CD4-positive, alpha-beta T cell (primary cell): ENCODE measurements at places on chromosomes 1 and 21.

DNA sequence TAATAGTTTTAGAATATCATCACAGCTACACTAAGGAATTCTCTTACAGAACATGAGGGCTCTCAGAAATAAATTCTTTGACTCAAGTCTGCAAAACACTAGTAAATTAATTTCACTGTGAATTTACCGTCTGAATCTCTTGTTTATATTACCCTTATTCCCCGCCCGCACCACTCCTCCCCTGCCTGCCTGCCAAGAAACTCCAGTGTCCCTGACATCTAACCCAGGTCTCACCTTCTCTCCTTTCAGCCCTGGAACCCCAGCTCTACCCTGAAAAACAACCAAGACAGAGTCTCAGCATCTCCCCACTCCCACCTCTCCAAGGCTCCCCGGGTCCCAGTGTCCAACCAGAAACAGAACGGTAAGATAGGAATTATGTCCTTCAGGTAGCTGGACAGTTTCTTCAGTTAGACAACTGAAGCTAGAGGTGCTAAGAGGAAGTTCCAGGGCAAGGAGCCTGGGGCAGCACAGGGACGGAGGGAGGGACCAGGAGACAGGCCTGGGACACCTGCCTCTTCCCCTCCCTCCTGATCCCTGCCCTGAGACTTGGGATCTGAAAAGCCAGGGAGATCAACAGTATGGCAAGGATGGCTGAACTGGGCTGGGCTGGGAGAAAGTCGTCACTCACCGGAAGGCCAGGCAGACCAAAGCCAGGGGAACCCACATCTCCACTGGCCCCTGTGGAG, 15.4 kb downstream of the COL16A1 start:
- DNase-seq, result no peak

GRCh38 chr1:48107516-48107915, 110.3 kb upstream of the TRABD2B start:
- DNase-seq, result no peak

DNA sequence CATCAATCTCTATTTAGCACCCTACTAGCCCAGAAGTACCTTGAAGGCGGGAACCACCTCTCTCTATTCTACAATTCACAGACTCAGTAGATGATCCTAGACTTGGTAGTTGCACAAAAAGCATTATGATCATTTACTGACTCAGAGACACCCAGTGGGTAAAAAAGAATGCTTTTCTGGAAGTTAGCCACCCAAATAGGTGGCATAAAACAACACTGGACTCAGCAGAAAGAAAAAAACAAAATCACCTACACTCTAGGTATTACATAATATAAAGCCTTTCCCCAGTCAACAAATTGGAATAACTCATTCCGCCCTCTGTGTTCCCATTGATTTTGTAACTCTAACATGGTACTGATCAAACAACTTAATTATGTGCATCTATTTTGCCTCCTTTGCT, 126.3 kb downstream of the PTPN14 start:
- DNase-seq, result no peak

- no peak for DNase-seq
These were observed 11.4 kb downstream of the NEK7 start for GRCh38 chr1:198168227-198168626.

- DNase-seq, result no peak
These were observed 91.1 kb downstream of the DDX20 start for GRCh38 chr1:111846842-111847241.

- DNase-seq, result no peak
These were observed 34.1 kb downstream of the CENPF start for GRCh38 chr1:214637125-214637524.

DNA sequence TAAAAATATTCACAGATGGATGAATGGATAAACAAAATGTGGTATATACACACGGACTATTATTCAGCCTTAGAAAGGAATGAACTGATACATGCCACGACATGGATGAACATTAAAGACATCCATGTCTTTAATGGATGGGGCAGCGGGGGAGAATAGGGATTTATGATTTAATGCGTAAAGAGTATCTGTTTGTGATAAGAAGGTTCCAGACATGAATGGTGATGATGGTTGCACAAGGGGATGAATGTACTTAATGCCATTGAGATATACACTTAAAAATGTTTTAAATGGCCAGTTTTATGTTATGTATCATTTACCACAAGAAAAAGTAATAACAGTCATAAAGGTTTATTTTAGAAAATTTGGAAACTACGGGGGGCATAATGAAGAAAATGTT, 108.6 kb upstream of the WLS start:
- DNase-seq, result no peak

DNA sequence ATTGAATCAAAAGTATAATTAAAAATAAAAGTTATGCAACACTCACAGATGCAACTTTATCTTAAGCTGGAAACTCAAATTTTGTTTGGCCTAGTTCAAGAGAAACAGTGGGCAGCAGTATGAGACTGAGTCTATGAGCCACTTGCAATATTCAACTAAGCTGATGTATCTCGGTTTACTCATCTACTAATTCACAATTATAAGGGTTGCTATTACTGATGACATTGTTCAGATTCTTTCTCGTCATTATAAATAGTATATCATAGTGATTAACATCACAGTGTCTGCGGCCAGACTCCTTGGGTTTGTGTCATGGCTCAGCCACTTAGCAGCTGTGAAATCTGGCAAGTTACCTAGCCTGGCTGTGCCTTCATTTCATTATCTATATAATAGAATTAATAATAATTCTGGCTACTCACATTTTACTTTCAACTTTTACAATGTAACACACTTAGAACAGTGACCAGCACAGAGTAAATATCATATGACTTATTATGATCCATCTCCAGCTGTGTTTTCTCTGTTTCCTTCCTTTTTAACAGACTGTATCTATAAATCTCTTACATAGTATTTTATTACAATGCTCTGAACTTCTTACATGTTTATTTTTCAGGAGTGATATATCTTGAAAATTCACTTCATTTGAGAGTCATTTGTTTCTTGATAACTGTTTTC, 194.3 kb upstream of the RGS18 start:
- no peak for DNase-seq

DNA sequence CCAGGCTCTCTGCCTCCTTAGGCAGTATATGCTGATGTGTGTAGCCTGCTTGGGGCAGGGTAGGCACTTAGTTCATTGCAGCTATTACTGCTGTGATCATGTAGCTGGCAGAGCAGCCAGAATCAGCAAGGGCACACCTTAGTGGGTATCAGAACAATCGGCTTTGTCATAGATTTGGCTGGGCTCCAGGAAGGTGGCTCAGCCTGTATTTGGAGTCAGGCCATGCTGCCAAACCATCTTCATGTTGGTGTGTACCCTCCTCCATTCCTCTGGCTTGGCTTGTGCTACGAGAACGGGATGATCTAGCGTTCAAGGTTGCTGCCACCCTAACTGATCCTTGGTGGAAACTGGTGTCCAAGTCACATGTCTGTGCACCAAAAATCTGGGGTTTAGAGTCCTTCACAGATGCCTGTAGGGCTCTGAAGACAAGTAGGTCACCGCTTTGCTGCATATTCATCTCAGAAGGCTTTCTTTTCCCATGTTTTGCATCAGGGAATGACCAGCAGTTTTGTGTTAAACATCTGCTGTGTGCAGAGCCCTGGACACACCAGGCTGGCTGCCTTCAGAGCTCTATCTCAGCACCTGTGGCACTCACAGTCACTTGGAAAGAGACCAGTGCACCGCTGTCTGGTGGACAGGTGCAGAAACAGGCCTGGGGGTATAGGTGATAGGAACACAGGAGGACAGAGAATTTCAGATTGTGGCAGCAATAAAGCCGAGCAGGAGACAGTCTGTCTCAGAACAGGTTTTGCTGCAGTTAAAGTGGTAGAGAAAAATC, 23.7 kb downstream of the VANGL1 start:
- DNase-seq, result no peak

DNA sequence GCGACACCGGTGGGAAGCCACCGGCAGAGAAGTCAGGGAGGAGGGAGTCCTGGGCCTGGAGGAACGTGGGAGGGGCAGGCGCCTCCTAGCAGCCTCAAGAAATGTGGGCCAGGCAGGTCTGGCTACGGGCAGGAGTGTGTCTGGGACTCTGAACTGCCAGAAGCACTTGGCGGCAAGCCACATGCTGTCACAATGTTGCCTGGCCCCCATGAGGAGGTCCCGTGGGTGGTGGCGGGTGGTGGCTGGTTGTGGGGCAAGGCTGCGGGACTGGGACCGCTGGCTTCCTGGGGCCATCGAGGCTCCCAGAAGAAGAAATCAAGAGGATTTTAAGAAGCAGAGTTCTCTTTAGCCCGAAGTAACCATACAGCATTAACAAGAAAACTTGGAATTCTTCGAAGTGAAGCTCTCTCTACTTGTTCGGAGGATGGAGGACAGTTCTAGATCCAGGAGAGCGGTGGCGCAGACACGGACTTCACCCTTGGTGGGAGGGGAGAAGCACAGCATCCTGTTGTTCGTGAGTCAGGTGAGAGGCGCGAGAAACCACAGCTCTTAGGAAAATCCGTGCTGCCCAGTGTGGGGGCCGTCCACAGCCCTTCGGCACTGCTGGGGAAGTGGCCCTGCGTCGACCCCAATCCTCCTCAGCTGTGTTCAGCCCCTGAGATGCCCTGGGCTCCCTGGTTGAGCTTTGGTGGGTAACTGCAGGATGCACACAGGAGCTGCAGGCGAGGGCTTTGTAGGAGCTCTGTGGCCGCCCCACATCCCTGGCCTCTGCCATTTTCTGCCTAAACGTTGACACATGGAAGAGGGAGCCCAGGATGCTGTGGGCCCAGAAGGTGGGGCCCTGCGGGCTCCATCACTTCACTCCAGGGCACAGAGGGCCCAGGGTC, 12.4 kb downstream of the SKI start:
- DNase-seq, result peak; percentile 47

DNA sequence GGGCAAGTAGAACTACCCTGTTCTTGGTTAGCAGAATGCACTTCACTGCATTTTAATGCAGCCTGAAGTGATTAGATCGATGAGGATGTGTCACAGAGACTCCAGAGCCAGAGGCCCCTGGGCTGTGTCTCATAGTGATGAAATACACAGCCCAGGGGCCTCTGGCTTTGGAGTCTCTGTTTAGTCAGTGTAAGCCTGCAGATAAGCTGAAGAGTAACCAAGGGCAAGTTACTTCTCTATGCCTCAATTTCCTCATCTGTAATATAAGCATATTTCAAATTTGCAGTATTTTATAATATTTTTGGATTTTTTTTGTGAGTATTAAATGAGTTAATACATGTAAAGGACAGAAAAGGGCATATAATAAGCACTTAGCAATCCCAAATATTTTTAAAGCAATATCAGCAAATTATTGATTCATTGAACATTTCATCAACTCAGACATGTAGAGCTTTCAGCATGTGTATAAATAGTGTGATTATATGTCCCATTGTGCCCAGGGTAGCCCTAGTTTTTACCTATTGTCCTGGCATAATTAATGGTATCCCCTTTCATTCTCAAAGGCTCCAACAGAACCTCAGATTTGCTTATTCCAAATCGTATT, 23.6 kb upstream of the APOBEC4 start:
- DNase-seq, result no peak

GRCh38 chr1:2934156-2934540, 87.1 kb upstream of the ACTRT2 start:
- DNase-seq, result no peak

- DNase-seq, result no peak
These were observed 12.9 kb downstream of the CENPF start for GRCh38 chr1:214615871-214616270.

- no peak for DNase-seq
These were observed 150.3 kb downstream of the TNFSF18 start for GRCh38 chr1:172900376-172900997.

GRCh38 chr1:147641291-147641690, 29.0 kb downstream of the ACP6 start:
- DNase-seq, result no peak

- DNase-seq, result no peak
These were observed 93.7 kb downstream of the WDR3 start for GRCh38 chr1:118023199-118023598.

GRCh38 chr1:67213164-67213563, 46.9 kb downstream of the IL23R start:
- DNase-seq, result no peak

GRCh38 chr1:62688687-62689085, 500 bp upstream of the DOCK7 start:
- DNase-seq, result no peak

DNA sequence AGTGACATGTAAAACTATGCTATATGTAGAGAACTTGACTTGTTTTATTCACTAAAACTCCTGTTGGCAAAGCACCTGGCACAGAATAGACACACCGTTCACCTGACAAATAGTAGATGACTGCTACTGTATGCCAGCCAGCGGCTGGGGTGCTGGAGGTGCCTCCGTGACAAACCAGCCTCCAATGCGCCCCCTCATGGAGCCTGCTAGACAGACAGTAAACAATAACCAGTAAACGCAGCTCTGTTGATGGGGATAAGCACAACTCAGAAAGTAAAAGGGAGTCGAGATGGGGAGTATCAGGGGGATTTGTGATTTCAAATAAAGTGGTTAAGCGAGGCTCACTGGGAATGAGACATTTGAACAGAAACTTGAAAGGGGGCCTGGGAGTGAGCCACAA, 107.2 kb downstream of the PRDM2 start:
- DNase-seq, result no peak

DNA sequence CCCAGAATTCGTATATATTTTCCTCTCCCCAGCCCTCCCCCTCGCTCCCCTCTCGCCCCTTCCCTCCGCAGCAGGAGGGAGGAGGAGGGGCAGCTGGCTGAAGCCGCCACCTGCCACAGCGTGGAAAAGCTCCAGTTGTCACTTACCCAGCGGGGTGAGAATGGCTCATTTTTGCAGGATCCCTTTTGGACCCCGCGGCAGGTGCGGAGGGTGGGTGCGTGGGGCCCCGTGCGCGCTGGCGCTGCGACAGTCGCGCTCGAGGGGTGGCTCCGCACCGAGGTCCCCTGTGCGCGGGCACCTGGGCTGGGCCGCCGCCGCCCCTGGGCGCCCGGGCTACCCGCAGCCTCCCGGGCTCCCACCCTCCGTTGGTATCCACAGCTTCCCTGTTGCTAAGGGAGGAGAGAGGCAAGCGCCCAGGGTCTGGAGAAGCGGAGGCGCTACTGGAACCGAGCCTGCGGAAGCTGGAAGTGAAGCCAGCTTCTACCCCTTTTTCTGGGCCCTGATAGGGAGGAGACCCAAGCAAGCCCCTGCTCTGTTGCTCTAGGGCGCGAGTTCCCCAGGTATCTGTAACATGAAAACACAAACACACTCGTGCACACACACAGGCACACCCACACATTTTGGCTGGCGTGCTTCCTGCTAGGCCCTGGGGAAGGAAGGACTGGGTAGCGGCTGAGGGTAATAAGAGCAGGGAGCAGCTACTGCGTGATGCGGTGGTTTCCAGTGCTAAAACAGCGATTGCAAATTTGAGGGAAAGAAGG, at the start of gene ERICH3:
Gene ERICH3, minus strand, starts transcription at position 442 of the 761 bp plus-strand sequence. Its CDS starts 273 bp downstream, at position 169.
- DNase-seq, result no peak

GRCh38 chr1:119735217-119735616, 23.5 kb downstream of the PHGDH start:
- no peak for DNase-seq

DNA sequence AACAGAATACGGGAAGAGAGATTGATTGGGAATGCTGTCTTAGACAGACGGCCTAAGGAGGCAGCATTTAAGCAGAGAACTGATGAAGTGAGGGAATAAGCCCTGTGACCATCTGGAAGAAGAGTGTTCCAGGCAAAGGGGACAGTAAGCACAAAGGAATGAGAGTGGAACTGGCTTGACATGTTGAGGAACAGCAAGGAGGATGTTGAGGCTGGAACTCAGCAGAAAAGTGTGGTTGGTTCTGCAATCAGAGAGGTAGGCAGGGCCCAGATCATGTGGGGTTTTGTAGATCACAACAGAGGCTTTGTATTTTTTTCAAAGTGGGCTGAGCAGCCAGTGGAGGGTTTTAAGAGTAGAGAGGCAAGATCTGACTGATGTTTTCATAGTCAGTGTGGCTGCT, 157.4 kb downstream of the DNM3 start:
- DNase-seq, result no peak

GRCh38 chr1:108646648-108647269, 14.1 kb downstream of the HENMT1 start:
- DNase-seq, result peak; percentile 56
